Left renal pelvis (tissue), 4 donors: ENCODE measurements at places on chromosomes 2 and 18.

- DNase-seq, result no peak
These were observed 483.8 kb downstream of the TDRD15 start for GRCh38 chr2:21607572-21607971.

- DNase-seq, result no peak
These were observed 344.8 kb downstream of the TGIF1 start for GRCh38 chr18:3794537-3795348.

- DNase-seq, result no peak
These were observed 28.2 kb downstream of the CENPO start for GRCh38 chr2:24821433-24821891.

DNA sequence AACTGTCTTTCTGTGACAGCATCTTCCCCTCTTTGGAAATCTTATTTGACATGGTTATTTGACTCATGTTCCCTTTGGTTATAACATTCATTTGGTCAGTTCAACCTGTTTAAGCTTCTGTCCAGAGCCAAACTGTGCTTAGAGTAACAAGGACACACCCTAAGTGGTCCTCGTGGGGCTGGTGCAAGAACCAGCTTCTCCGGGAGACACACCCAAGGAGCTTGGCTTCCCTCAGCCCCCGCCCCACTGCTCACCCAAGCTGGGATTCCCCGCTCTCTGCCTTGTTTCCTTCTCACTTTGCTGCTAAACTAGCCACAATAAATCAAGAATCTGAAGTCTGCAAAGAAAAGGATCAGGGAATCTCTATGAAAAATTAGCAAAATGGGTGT lies 1.4 kb downstream of the SCYGR3 start:
- DNase-seq, result no peak

DNA sequence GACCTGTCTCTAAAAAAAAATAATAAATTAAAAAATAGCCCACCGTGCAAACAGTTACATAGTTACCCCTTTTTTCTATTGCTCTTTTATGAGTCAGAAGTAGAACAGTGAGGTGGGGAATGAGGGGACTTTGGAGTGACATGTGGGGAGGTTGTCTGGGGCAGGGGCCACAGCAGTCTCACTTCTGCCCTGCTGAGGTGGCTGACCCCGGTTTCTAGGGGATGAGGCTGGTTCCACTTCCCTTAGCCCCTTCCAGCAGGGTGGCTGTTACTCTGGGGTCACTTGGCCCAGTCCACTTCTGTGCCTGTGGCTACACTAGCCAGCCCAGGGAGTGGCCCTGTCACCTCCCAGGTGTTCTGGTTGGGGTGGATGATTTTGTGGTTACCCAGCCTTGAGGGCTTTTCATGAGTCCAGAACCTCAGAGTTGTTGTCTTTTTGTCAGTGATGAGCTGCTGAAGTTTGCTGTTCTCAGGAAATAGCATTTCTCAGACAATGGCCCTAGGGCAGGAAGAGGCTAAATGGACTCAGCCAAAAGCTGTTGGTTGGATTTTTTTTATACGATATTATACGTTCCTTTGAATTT lies 28.0 kb upstream of the SCLY start:
- DNase-seq, result no peak

DNA sequence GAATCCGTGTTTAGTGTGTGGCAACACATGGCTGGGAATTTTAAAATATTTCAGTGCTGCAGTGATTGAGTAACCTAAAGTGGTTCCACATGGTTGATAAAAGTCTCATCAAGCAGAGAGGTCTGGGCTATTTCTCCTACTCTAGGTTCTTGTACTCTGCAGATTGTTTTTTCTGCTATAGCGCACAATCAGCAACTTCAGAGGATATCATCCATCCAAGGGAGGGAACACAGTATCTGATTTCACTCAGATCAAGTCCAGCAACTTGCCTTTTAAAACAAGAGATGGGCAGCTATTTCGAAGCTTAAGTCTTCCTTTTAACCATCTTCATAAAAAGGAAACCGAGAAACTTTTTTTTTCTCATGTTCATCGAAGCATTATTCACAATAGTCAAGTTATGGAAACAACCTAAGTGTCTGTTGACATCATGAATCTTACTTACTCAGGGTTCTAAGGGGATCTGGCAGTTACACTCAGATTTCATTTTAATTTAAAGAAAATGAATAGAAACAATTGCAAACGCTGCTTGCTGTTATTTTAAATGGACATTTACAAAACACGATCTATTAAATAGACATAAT lies 172.7 kb upstream of the TRIB2 start:
- no peak for DNase-seq

DNA sequence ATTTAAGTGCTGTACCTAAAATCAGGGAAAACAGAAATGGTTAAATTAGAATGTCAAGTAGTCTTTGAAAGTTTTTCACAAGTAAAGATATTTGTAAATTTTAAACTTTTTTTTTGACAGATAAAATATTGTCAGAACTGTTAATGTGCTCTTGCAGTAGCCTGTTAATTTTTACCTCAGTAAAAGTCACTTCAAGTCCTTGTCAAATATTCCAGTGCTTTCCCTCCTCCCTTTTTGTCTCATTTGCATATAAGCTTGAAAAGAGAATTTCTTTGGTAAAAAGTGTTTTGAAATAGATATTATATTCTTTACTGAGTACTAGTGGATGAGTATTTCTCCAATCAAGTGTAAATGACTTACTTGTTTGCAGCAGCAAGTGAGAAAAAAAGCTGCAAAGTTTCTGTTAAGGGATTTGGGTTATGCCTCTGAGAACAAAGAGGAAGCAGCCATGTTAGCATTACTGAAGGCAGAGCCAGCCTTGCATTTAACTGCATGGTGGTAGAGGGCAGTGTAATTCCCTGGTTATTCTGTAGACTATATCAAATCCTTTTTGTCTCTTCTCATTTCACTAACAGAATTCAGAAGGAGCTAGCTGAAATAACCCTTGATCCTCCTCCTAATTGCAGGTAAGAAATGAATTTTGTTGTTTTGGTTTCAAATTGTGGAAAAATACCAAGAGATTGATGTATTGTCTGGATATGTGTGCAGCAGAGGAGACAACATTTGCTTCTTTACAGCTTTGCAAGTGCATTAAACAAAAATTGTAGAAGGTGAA lies 3.2 kb downstream of the UBE2E3 start:
- DNase-seq, result peak; percentile 51

DNA sequence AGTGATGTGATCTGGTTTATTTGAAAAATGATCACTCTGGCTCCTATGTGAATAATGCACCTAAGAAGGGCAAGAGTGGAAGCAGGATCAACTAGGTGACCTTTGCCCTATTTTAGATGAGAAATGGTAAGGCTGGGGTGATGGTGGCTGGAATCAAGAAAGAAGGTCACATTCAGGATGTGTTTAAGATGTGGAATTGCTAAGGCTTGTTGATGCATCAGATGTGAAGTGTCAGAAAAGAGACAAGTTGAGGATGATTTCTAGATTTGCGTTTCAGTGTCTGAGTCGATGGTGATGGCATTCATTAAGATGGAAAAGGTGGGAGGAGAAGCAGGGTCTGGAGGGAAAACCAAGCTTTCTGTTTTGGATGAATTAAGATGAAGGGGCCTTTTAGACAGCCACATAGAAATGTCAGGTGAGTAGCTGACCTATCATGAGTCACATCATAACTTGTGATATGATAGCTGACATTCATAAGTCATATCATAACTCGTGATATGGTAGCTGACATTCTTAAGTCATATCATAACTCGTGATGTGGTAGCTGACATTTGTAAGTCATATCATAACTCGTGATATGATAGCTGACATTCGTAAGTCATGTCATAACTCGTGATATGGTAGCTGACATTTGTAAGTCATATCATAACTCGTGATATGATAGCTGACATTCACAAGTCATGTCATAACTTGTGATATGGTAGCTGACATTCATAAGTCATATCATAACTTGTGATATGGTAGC lies 101.2 kb upstream of the SEC11C start:
- DNase-seq, result no peak

- no peak for DNase-seq
These were observed 165.6 kb downstream of the TMEFF2 start for GRCh38 chr2:192029089-192029488.

DNA sequence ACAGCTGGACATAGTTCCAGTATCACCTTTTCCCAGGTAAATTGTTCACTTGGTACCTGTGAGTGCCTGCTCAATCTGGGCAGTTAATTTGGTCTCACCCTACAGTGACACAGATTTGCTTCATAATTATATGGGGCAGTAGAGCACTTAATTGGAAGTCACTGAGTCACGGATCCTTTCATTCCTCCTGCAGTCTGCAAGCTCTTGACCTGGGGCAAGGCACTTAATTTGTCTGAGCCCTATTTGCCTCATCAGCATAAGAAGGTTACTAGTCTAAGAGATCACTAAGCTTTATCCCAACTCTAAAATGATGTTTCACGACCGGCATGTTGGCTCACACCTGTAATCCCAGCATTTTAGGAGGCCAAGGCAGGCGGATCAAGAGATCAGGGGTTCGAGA lies 8.9 kb downstream of the FBXO36 start:
- DNase-seq, result no peak

DNA sequence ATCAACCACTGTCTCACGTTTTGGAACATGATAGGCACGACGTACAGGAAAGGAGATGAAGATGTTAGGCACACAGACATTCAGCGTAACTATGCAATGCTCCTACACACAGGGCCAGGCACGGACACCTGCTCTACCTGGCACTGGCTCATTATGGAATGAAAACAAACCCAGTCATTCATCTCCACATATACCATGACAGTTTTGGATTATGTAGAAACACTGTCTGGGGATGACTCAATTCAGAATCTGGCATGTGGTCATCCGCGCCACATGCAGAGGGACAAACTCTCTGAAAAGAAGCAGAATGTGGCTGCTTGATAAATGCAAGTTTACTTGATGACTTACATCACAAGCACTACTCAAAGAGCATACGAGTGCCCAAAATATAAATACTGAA lies 29.5 kb upstream of the NFU1 start:
- DNase-seq, result no peak

GRCh38 chr18:74040459-74041332 lies 106.9 kb downstream of the FBXO15 start:
- DNase-seq, result no peak

- DNase-seq, result no peak
These were observed 90.6 kb downstream of the PLEKHM3 start for GRCh38 chr2:207934720-207935119.

- no peak for DNase-seq
These were observed 617.5 kb downstream of the NR4A2 start for GRCh38 chr2:155714983-155715382.

DNA sequence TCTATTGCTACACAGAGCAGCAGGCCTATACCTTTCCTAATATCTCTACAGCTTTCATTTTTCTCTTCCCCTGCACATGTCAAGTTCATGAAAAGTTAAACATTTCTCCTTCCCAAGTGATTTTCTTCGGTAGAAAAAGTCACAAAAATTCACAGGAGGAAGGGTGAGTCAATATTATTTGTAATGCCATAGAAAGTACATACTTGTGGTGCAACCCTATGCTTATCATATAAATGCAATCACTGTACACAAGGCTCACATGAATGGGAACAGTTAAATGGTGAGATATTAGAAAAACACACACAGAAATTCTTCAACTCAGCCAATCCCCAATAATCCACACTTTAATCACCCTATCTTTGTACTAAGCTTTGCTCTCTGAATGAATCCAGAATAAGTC lies 651.6 kb downstream of the LRRTM4 start:
- no peak for DNase-seq

- DNase-seq, result no peak
These were observed 34.1 kb upstream of the KLHL29 start for GRCh38 chr2:23350792-23351355.
